Activated CD8-positive, alpha-beta T cell treated with anti-CD3 and anti-CD28 coated beads, Interleukin-2, amount 10 ng/mL, durations not matched to agents 7 days and 5 days (primary cell): ENCODE measurements at places on chromosomes 7 and 10. TPM values are rescaled to one million over a fixed set of nuclear protein-coding genes. Genes with fewer than 3 reads are reported as not detected.
A peak's percentile ranks its signal among the peaks of the same experiment; 100 is the strongest.

The COX15 gene
- total RNA-seq, result 36.1 TPM

GRCh38 chr10:107025676-107026075 is 138.8 kb downstream of the SORCS1 start:
- H3K27me3 ChIP-seq, result no peaks in the 10 kb centered on the region
- H3K4me1 ChIP-seq, result no peaks in the 10 kb centered on the region
- H3K36me3 ChIP-seq, result no peaks in the 10 kb centered on the region
- no peak overlapping the region for H3K4me3 ChIP-seq
- no peak overlapping the region for H3K27ac ChIP-seq

DNA sequence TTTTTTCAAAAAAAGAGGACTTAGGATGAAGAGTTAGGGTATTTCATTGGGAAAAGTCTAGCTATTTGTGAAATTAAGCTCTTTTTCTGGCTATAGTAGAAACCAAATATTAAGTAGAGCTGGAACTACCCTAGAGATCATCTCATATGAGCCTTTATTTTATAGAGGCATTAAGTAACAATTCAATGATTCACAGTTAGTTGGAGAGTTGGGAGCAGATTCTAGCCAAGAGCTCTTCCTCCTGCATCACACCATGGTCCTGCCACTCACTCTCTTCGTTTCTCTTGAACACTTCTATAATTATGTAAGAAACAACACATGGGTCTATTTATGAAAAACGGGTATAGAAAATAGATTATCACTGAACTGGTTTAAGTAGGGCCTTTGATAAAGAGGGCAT is 76.1 kb upstream of the ANK3 start:
- no peak overlapping the region for H3K27ac ChIP-seq
- no peaks in the 10 kb centered on the region for H3K4me1 ChIP-seq
- H3K27me3 ChIP-seq, result no peaks in the 10 kb centered on the region
- H3K4me3 ChIP-seq, result no peak overlapping the region
- no peak for DNase-seq

The LSM8 gene
- total RNA-seq, result 54.4 TPM

- H3K36me3 ChIP-seq, result no peaks in the 10 kb centered on the region
- DNase-seq, result no peak
- peaks cover 4% of the 10 kb centered on the region for H3K27me3 ChIP-seq
- no peak overlapping the region for H3K4me3 ChIP-seq
- H3K27ac ChIP-seq, result no peak overlapping the region
Observed at GRCh38 chr10:116995648-116996047, 9.3 kb downstream of the SHTN1 start.

- DNase-seq, result peak; percentile 89
- peak within 1 kb of the TSS; percentile 97 for H3K27ac ChIP-seq
- peaks cover 27% of the 10 kb centered on the region for H3K36me3 ChIP-seq
Observed at GRCh38 chr7:87152112-87152896, at the start of gene DMTF1. Gene DMTF1, plus strand, starts transcription at chr7:87152453. Its CDS starts 12,489 bp downstream, at chr7:87164942.

The ZPBP gene
- total RNA-seq, result not detected

The ASZ1 gene
- not detected for total RNA-seq

The BLNK gene
- not detected for total RNA-seq

- no peak for DNase-seq
- peak overlapping the region; percentile 91 for H3K27ac ChIP-seq
- no peaks in the 10 kb centered on the region for H3K27me3 ChIP-seq
- H3K4me3 ChIP-seq, result peak overlapping the region; percentile 90
- H3K36me3 ChIP-seq, result peaks cover 37% of the 10 kb centered on the region
Observed at GRCh38 chr10:72274213-72274729, 547 bp downstream of the DDIT4 start.

- H3K4me1 ChIP-seq, result peaks cover 14% of the 10 kb centered on the region
- no peak overlapping the region for H3K4me3 ChIP-seq
- no peak for DNase-seq
- no peak overlapping the region for H3K27ac ChIP-seq
- peaks cover 11% of the 10 kb centered on the region for H3K27me3 ChIP-seq
Observed at GRCh38 chr7:156907656-156908055, 14.7 kb upstream of the LMBR1 start.

GRCh38 chr7:95607561-95607960 is 11.2 kb upstream of the PDK4 start:
- H3K36me3 ChIP-seq, result no peaks in the 10 kb centered on the region
- H3K27me3 ChIP-seq, result peaks cover 2% of the 10 kb centered on the region
- no peaks in the 10 kb centered on the region for H3K4me1 ChIP-seq
- no peak for DNase-seq

The ALOX5 gene
- total RNA-seq, result 9.7 TPM

The POLD2 gene
- total RNA-seq, result 134 TPM

- H3K27ac ChIP-seq, result no peak overlapping the region
- no peaks in the 10 kb centered on the region for H3K4me1 ChIP-seq
- DNase-seq, result no peak
Observed at GRCh38 chr7:9921326-9921725, 1052.3 kb upstream of the PHF14 start.

The ADRA2A gene
- not detected for total RNA-seq

- H3K4me1 ChIP-seq, result peaks cover 27% of the 10 kb centered on the region
- no peaks in the 10 kb centered on the region for H3K36me3 ChIP-seq
- no peak overlapping the region for H3K27ac ChIP-seq
- DNase-seq, result no peak
- no peak overlapping the region for H3K4me3 ChIP-seq
Observed at GRCh38 chr10:79260811-79261740, 86.2 kb upstream of the PPIF start.

The ADARB2 gene
- total RNA-seq, result 0.63 TPM

The PAX2 gene
- not detected for total RNA-seq

GRCh38 chr7:135088566-135088965 is 59.3 kb upstream of the TMEM140 start:
- no peaks in the 10 kb centered on the region for H3K36me3 ChIP-seq
- no peak overlapping the region for H3K27ac ChIP-seq
- DNase-seq, result no peak

- no peak overlapping the region for H3K4me3 ChIP-seq
- no peaks in the 10 kb centered on the region for H3K27me3 ChIP-seq
- no peaks in the 10 kb centered on the region for H3K36me3 ChIP-seq
- peaks cover 10% of the 10 kb centered on the region for H3K4me1 ChIP-seq
- no peak overlapping the region for H3K27ac ChIP-seq
Observed at GRCh38 chr7:24703296-24703695, 54.0 kb downstream of the GSDME start.

DNA sequence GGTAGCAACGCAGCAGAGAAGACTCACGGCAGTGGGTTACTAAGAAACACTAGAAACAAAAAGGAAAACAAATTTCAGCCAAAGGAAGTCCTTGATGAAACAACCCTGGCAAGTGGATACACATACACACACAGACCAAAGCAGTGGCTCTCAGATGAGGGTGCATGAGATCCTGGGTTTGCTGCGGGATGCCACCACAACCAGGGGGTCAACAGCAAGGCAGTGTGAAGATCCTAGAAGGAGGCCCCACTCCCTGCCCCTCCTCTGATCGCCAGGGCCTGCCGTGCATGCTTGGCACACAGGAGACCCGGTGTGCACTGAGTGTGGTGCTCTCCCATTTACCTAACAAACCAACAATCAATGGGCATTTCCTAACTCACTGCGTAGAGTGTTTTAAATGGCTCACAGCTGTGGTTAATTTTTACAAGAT is 252.3 kb upstream of the KLF14 start:
- peaks cover 48% of the 10 kb centered on the region for H3K4me1 ChIP-seq
- H3K4me3 ChIP-seq, result no peak overlapping the region
- peaks cover 1% of the 10 kb centered on the region for H3K36me3 ChIP-seq
- no peak overlapping the region for H3K27ac ChIP-seq

- peak; percentile 98 for DNase-seq
- peaks cover 6% of the 10 kb centered on the region for H3K27me3 ChIP-seq
- peaks cover 54% of the 10 kb centered on the region for H3K36me3 ChIP-seq
- H3K27ac ChIP-seq, result peak within 1 kb of the TSS; percentile 100
Observed at GRCh38 chr7:100429637-100430492, at the start of gene MEPCE. Gene MEPCE, plus strand, starts transcription at chr7:100429831. Its CDS starts 188 bp downstream, at chr7:100430019.

The ANKRD30A gene
- total RNA-seq, result not detected

- peaks cover 7% of the 10 kb centered on the region for H3K4me1 ChIP-seq
- no peak overlapping the region for H3K27ac ChIP-seq
- H3K4me3 ChIP-seq, result no peak overlapping the region
Observed at GRCh38 chr10:29767968-29768367, 133.2 kb upstream of the SVIL start.

The CYP3A4 gene
- not detected for total RNA-seq

The GIMAP4 gene
- 186 TPM for total RNA-seq

DNA sequence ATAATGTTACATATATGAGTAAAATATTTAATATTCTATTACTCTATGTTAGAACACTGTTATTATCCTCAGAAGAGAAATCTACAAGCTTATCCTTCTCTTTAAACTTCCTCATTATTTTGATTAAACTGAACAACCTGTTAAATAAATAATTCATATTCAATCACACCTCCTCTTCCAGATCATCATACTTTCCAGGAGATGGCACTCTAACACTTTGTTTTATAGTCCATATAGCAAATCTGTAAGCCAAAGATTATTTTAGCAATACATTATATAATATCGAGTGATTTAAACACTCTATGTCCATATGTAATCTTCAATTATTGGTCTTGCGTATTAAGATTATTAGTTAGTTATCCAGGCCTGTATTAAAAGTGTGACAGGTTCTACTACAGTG is 694.1 kb downstream of the ANKRD7 start:
- DNase-seq, result no peak
- no peak overlapping the region for H3K4me3 ChIP-seq
- no peak overlapping the region for H3K27ac ChIP-seq
- H3K36me3 ChIP-seq, result no peaks in the 10 kb centered on the region
- H3K4me1 ChIP-seq, result no peaks in the 10 kb centered on the region

DNA sequence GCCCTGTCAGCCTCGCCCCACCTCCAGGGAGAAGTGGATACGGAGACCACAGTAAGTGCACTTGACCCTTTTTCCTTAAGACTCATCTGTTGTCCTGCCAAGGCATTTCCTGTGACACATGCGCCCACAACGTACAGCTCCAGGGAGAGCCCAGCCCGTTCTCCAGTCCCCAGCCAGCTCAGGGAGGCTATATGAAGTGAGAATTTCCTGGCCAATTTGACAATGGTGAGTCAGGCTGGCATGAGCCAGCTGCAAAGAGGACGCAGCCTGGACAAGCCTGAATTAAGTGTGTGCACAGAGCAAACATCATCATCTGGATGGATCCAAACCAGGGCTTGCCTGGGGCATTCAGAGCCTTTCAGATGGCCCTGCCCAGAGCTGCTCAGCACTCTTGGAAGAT is 244.8 kb downstream of the KCNMA1 start:
- no peak overlapping the region for H3K27ac ChIP-seq
- no peak for DNase-seq
- no peaks in the 10 kb centered on the region for H3K4me1 ChIP-seq

The PON1 gene
- not detected for total RNA-seq

DNA sequence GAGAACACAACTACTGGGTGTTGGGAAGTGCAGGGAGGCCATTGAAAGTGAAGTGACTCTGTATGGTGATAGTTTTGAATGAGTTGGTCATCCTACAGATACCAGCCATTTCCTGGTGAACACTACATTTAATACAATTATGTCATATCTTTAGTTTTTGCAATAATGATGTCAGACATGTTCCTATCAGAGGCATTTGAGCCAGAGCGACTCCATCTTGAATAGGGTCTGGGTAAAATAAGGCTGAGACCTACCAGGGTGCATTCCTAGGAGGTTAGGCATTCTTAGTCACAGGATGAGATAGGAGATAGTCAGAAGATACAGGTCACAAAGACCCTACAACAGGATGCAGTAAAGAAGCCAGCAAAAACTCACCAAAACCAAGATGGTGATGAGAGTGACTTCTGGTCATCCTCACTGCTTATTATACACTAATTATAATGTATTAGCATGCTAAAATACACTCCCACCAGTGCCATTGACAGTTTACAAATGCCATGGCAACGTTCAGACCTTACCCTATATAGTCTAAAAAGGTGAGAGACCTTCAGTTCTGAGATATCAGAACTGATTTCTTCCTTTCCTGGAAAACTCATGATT is 28.2 kb downstream of the ADK start:
- H3K4me3 ChIP-seq, result no peak overlapping the region
- no peak for DNase-seq
- H3K27ac ChIP-seq, result peak overlapping the region; percentile 58

The TMEM229A gene
- not detected for total RNA-seq

- no peaks in the 10 kb centered on the region for H3K36me3 ChIP-seq
- H3K27ac ChIP-seq, result no peak overlapping the region
- no peak for DNase-seq
Observed at GRCh38 chr7:158266817-158267741, 320.5 kb downstream of the PTPRN2 start.

DNA sequence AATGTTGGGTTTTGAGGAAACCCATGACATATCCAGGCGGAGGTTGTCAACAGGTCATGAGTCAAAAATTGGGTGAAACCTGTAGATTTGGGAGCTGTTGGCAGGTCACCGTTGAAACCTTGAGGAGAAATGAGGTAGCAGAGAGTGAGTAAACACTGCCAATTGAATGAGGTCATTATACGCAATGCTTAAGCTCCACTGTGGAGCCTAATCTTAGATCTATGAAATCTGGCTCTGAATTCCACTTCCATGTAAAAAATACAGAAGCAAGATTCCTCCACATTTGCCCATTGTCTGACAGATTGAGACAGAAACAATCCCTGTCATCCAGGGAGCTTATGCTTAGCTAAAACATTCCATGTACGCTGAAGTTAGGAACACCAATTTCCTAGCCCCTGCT is 76.0 kb upstream of the IL6 start:
- H3K4me1 ChIP-seq, result peaks cover 9% of the 10 kb centered on the region
- peaks cover 34% of the 10 kb centered on the region for H3K27me3 ChIP-seq
- H3K4me3 ChIP-seq, result no peak overlapping the region
- peaks cover 10% of the 10 kb centered on the region for H3K36me3 ChIP-seq
- no peak for DNase-seq
- H3K27ac ChIP-seq, result no peak overlapping the region

- no peaks in the 10 kb centered on the region for H3K4me1 ChIP-seq
- H3K27ac ChIP-seq, result no peak overlapping the region
- H3K4me3 ChIP-seq, result no peak overlapping the region
- no peaks in the 10 kb centered on the region for H3K36me3 ChIP-seq
- DNase-seq, result no peak
Observed at GRCh38 chr10:91617072-91617609, 15.7 kb downstream of the PPP1R3C start.

- DNase-seq, result no peak
- no peaks in the 10 kb centered on the region for H3K4me1 ChIP-seq
- no peak overlapping the region for H3K4me3 ChIP-seq
Observed at GRCh38 chr7:30924624-30925023, 13.0 kb downstream of the AQP1 start.

- peak overlapping the region; percentile 96 for H3K27ac ChIP-seq
- H3K4me3 ChIP-seq, result peak overlapping the region; percentile 48
- no peak for DNase-seq
Observed at GRCh38 chr10:132162590-132163277, 24.0 kb upstream of the DPYSL4 start.

GRCh38 chr7:33722383-33723101 is 182.8 kb upstream of the BMPER start:
- no peaks in the 10 kb centered on the region for H3K4me1 ChIP-seq
- no peaks in the 10 kb centered on the region for H3K36me3 ChIP-seq
- no peak for DNase-seq
- no peak overlapping the region for H3K27ac ChIP-seq

The TSPAN33 gene
- total RNA-seq, result 2.8 TPM

The GCK gene
- not detected for total RNA-seq
